Stimulated activated CD8-positive, alpha-beta memory T cell treated with anti-CD3 and anti-CD28 coated beads, Interleukin-12 subunit alpha, Interleukin-12 subunit beta, amount 100 ng/mL, for 4 hours (primary cell): ENCODE measurements at places on chromosomes 1 and 21.

DNA sequence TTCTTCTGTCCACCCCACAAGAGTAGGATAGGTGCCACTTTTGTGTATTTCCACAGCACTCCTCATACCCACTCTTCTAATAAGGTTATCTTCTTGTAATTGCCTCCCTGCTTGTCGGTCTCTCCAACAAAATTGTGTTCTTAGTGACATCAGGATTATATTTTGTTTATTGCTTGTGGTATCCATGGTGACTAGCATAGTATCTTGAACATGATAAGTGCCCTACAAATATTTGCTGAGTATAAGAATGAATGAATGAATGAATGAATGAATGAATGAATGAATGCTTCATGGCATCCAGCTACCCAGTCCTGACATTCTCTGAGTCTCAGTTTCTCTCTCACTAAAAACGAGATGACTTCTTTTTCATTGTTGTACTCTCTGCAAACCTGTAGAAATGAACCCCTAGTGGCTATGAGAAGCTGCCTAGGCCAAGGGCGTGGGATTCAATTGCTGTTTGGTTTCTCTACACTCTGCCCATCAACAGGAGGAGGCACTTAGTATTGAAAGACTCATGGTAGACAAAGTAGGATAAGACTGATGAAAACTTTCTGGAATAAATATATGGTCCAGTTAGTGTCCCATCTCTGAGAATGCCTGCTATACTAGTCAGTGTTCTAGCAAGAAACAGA lies 121.0 kb downstream of the TMEM53 start:
- DNase-seq = no peak

DNA sequence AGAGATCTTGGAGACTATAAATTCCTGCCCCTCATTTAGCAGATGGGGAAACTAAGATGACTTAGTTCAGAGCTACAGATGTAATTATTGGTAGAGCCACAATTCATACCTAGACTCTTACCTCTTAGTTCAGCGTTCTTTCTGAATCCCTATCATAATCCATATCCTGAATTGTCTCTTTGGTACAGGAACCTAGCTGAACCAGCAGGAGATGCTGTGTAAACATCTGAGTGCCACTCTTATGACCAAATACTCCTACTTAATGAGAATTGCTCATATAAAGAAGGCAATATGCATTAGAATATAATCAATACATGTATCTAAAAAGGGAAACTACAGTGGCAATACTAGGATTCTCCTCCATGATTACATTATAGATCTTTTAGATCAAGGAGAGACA lies 459.0 kb downstream of the SIPA1L2 start:
- DNase-seq = no peak

- DNase-seq = no peak
These were observed 53.1 kb upstream of the PROX1 start for GRCh38 chr1:213934649-213935048.

- no peak for DNase-seq
These were observed 27.7 kb upstream of the VN1R5 start for GRCh38 chr1:247228133-247228532.

DNA sequence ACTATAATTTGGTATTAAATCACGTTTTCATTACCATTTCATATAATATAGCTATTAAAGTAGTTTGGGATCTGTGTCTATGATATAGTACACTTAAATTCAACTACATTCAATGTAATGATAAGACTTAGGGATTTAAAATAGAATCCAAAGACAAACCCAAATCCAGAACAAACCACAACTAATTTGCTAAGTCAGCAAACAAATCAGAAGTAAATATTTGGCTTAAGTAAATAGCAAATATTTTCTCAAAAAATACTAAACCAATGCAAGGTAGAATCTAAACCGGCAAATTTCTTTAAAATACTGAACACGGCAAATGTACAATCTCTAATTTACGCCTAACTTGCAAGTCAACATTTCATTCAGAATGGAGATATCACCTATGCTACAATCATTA lies 16.8 kb downstream of the YY1AP1 start:
- DNase-seq = no peak

- DNase-seq = no peak
These were observed 133.7 kb downstream of the S1PR1 start for GRCh38 chr1:101370488-101370887.

GRCh38 chr1:83715550-83715949 lies 283.4 kb downstream of the TTLL7 start:
- DNase-seq = no peak

DNA sequence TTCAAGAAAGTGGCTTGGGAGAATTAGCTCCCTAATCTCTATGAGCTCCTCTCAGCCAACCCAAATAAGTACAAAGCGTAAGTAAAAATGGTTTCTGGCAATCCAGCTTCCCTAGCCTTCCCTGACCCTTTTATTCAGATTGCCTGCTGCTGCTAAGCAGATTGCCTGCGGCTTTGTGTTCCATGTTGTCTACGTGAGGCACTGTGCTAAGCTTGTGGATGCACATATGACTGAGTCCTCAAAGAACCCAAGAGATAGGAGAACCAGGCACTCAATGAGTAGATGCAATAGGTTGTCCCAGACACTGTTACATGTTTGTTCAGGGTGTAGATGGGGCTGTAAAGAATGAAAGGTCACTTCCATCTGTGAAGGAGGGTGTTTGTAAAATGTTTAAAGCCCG lies 6.3 kb upstream of the OSBPL9 start:
- DNase-seq = no peak

- DNase-seq = no peak
These were observed 38.0 kb upstream of the RASAL2 start for GRCh38 chr1:178055779-178056471.

- no peak for DNase-seq
These were observed 70.4 kb upstream of the SSBP3 start for GRCh38 chr1:54476530-54477109.

DNA sequence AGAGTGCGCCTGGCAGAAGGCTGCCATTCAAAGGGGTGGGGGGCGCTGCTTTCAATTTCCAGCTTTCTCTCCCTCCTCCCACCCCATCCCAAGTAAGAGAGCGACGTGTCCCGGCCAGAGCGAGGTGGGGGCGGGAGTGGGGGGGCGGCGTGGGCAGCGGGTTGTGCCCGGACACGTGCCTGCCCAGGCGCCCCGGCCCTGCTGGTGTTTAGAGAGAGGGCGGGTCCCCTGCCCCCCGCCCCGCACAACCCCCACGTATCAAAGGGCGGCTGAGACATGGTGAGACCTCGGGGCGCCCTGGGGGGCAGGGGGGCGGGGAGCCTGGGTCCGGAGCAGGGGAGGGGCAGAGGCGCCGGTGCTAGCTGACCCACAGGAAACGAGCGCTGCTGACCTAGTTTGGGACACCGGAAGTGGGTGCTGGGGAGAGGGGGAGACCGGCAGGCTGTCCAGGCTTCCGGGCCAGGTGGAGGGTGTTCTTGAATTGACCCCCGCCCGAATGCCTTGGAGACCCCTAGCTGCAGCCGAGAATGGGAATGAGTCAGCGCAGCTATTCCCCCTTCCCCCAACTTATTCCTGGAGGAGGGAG lies 1.3 kb downstream of the ZBTB7B start:
- no peak for DNase-seq

- no peak for DNase-seq
These were observed 167.9 kb downstream of the DYRK1A start for GRCh38 chr21:37534431-37534830.

- no peak for DNase-seq
These were observed 5.3 kb downstream of the LUZP1 start for GRCh38 chr1:23163395-23163794.

DNA sequence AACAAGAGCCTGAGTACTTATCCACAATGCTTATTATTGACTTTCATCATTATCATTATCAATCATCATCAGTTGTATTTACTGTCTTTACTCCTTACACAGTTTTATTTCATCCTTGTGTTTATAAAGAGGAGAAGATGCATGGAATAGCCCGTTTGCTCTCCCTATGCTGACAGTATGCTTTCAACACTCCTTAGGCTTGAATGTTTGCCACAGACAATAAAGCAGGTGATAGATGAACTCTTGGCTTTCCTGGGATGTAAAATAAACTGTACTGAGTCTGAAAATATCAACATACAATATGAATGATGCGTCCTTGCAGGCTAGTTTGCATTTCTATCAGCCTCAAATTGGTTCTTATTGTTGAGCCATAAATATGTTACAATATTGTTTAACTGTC lies 891.8 kb upstream of the NCAM2 start:
- DNase-seq = no peak

- DNase-seq = no peak
These were observed 932 bp downstream of the RPF1 start for GRCh38 chr1:84479998-84480397.

DNA sequence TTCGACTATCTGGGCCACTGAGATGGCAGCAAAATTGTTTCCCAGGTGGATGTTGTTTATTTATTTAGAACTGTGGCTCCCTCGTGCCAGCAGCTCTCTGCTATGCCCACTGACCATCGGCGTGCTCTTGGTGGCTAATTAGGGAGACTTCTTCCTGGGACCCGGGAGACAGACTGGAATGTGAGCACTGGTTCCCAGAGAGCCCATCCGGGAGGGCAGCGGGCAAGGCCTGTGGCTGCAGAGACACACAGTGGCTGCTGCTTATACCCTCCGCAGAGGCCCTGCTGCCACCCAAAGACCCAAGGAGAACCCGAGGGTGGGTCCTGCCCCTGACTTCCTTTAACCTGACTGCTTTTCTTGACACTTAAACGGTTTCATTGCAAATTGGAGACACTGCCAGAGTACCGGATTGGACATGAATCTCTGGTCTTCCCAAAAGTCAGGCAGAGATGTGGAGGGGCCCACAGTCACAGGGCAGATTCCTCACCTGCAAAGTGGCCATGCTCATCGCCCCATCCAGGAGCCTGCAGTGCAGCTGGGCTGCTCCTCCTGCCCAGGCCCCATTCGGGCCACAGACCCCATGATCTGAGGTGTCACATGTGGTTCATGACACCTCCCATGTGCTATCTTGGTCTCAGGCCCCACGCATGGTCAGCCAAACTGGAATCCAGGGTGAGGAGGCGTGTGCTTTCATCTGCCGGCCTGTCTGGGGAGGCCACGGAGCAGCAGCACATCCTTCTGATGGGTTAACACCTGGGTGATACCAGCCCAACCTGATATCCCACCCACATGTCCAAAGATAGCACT lies 5.7 kb upstream of the MATN1 start:
- no peak for DNase-seq

DNA sequence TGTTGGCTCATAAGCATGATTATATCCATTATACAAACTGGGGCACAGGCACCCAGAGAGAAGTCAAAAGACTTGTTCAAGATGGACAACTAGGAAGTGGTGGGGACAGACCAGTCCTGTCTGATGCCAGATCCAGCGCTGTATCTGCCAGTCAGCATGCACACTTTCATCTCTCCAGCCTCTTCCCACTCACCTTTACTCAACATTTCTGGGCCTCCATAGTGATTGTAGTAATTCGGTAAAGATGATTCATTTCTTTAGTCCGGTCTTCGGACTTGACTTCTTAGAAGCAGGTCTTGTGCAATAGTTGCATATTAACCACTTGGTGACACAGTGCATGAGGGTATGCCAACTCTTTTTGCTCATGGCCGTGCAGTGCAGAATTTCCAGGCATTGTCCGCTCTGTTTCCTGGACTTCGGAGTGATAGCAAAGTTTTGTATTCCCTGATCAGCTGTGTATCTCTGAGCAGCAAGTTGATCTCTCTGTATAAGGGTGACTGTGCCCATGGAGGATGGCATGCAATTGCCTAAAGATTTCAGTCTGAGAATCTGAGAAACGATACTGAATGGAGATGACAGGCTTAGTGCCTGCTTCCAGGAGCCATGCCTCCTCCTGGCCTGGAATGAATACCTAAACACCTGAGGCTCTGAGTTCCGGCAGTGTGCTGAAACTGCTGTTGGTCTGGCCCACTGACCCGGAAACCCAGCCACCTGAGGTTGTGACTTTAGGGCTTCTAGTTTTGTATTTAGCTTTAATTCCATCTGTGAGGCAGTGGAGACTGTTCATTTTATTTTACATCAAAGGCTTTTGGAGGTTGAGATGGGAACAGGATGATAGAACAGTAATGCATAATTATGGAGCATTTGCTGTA lies 39.0 kb downstream of the GALNT2 start:
- DNase-seq = no peak

GRCh38 chr1:9075022-9075421 lies 5.6 kb upstream of the SLC2A5 start:
- no peak for DNase-seq

GRCh38 chr21:37176716-37177115 lies 90.4 kb downstream of the VPS26C start:
- no peak for DNase-seq

- no peak for DNase-seq
These were observed 75.4 kb downstream of the AHCTF1 start for GRCh38 chr1:246856371-246856770.

GRCh38 chr1:31586376-31587327 lies 10.3 kb downstream of the TINAGL1 start:
- no peak for DNase-seq

- no peak for DNase-seq
These were observed 19.7 kb downstream of the ENSA start for GRCh38 chr1:150609732-150610131.

- DNase-seq = no peak
These were observed 186.6 kb downstream of the GRIK3 start for GRCh38 chr1:36847761-36848160.

GRCh38 chr21:36513430-36513829 lies 33.5 kb upstream of the CLDN14 start:
- no peak for DNase-seq

DNA sequence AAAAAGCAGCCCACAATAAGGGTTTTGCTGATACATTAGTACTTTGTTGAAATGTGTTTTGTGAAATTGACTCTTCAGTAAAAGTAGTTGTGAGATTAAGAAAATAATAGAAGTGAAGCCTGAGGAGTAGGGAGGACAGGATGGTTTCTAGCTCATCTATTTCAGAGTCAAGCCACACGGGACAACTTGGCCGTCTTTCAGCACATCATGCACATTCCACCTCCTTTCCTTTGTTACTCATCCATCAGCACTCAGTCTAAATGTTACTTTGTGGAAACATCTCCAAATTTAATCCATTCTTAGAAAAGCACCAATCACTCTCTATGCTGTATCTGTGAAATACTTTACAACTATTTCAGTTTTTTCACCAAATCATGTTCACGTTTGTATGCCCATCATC lies 223.3 kb downstream of the FGGY start:
- DNase-seq = no peak

GRCh38 chr1:229406798-229407197 lies 27.1 kb downstream of the ACTA1 start:
- no peak for DNase-seq
